ENCODE measurements at places on chromosomes 5 and 9. TPM values are rescaled to one million over a fixed set of nuclear protein-coding genes. Genes with fewer than 3 reads are reported as not detected.

The LRRC26 gene
- total RNA-seq = not detected

The ABCA2 gene
- total RNA-seq = 33.8 TPM

The MYOZ3 gene
- 3.2 TPM for total RNA-seq

The SELENOP gene
- 297 TPM for total RNA-seq

The CARD9 gene
- 0.79 TPM for total RNA-seq

The SLC6A18 gene
- not detected for total RNA-seq

The AQP3 gene
- 14.8 TPM for total RNA-seq

The LRRC19 gene
- total RNA-seq = not detected

The ST8SIA4 gene
- 5.4 TPM for total RNA-seq

The CCDC183 gene
- 2.2 TPM for total RNA-seq

The PTPRD gene
- 6.1 TPM for total RNA-seq

The LHFPL2 gene
- total RNA-seq = 5.4 TPM

The NKD2 gene
- 3.4 TPM for total RNA-seq

The SLC6A19 gene
- total RNA-seq = not detected

The BNC2 gene
- total RNA-seq = 6.3 TPM

The KCNV2 gene
- not detected for total RNA-seq

The PCDHGB2 gene
- total RNA-seq = 8.7 TPM

The PLAC8L1 gene
- total RNA-seq = 0.45 TPM

The SLC45A2 gene
- not detected for total RNA-seq

The TMEM215 gene
- not detected for total RNA-seq

The SPINK5 gene
- 0.22 TPM for total RNA-seq

The GPR21 gene
- 0.72 TPM for total RNA-seq

The CCL28 gene
- 0.55 TPM for total RNA-seq

The ARAP3 gene
- 13.2 TPM for total RNA-seq

The HAND1 gene
- 37.8 TPM for total RNA-seq

The ITGA2 gene
- 0.69 TPM for total RNA-seq

The RNF183 gene
- not detected for total RNA-seq

The SLC27A6 gene
- 52.2 TPM for total RNA-seq

The ADAMTS13 gene
- 3.1 TPM for total RNA-seq

The SPINK13 gene
- not detected for total RNA-seq

The PTPN3 gene
- total RNA-seq = 48.5 TPM

The IFNE gene
- not detected for total RNA-seq

The ARSK gene
- 4.6 TPM for total RNA-seq

The PAIP1 gene
- total RNA-seq = 124 TPM

The IL13 gene
- total RNA-seq = not detected

The MFAP3 gene
- total RNA-seq = 26.7 TPM

The TAF11L12 gene
- total RNA-seq = not detected

The TXNDC8 gene
- total RNA-seq = not detected

The SLC9A3 gene
- 1.3 TPM for total RNA-seq

The PCDHB14 gene
- total RNA-seq = 2.5 TPM

The ARL14EPL gene
- total RNA-seq = not detected

The SCAI gene
- 3.8 TPM for total RNA-seq

The GHR gene
- 11.9 TPM for total RNA-seq

The KCNIP1 gene
- 0.20 TPM for total RNA-seq

The OTP gene
- not detected for total RNA-seq

The MLANA gene
- total RNA-seq = not detected

The FCN2 gene
- total RNA-seq = not detected

The GFRA3 gene
- total RNA-seq = 0.72 TPM

The N4BP3 gene
- 2.7 TPM for total RNA-seq

The WDR55 gene
- total RNA-seq = 12.1 TPM

The GDNF gene
- 0.20 TPM for total RNA-seq

The PTGER4 gene
- 6.6 TPM for total RNA-seq

The FAM170A gene
- not detected for total RNA-seq

The SEMA6A gene
- total RNA-seq = 6.4 TPM

The EXOSC3 gene
- 17.9 TPM for total RNA-seq

Measured in left ventricle myocardium superior (tissue), 1 donor.